ENCODE measurements at places on chromosomes 4 and X.

DNA sequence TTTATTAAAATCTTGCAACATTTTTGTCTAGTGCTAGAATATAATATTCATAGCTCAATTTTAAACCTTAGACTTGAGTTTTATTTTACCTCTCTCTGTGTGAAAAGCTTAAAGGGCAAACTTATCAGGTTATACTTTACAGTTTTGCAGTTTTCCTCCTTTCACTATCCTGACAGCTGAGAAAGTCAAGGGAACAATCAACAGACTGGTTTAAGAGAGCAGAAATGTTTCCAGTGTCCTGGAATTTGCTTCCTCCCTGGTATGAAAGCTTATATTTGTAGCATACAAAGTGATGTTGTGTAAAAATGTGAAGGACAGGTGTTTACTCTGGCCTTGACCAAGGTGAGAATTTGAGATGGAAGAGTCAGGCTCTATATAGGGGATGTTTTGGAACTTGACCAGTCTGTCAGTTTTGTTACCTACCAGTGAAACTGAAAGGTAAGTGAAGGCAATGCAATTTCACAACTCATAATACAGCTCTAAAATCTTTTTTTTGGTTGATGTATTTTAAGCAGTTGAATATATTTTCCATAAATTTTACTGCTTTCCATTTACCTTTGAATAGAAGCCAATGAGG lies 64.6 kb downstream of the FHIP1A start:
- DNase-seq, result no peak

DNA sequence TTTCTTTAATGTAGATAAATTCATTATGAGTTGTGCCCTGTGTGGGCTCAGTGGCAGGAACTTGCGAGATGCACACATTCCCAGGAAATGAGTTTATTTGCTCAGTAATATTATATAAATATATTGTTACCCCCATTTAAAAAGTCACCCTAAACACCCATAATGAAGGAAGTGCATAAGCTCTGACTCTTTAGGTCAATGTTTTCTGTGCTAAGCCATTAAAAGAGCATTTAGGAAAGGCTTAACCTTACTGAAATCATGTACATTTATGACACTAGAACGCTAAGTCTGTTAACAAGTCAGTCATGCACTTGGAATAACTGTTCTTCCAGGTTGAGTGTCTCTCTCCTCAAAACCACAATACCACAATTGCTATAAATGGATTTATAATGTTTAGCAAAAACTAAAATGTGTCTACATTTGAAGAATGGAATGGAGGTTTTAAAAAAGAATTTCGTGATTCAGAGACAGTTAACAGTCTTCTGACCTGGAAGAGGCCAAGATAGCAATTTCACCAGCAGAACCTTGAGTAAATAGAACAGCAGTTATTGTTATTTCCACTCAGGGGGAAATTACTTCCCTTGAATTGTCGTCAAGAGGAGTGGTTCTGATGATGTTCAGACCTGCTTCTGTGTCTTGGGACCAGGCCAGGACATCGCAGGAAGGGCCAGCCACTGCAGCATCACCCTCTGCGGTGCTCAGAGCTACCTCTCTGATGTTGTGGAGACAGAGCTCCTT lies 91.1 kb upstream of the VEGFC start:
- no peak for DNase-seq

- DNase-seq, result no peak
Measured at GRCh38 chr4:74794382-74795010, at the start of gene BTC. Gene BTC, minus strand, starts transcription at chr4:74794523. Its CDS starts 198 bp downstream, at chr4:74794325.

- no peak for DNase-seq
Measured at GRCh38 chrX:152537373-152537772, 86.3 kb upstream of the GABRA3 start.

GRCh38 chrX:3191796-3192195 lies 150.5 kb downstream of the ARSF start:
- DNase-seq, result no peak
